ENCODE measurements at places on chromosomes 11 and 22.

GRCh38 chr11:132490978-132491377, 1041.3 kb downstream of the OPCML start:
- DNase-seq = no peak

DNA sequence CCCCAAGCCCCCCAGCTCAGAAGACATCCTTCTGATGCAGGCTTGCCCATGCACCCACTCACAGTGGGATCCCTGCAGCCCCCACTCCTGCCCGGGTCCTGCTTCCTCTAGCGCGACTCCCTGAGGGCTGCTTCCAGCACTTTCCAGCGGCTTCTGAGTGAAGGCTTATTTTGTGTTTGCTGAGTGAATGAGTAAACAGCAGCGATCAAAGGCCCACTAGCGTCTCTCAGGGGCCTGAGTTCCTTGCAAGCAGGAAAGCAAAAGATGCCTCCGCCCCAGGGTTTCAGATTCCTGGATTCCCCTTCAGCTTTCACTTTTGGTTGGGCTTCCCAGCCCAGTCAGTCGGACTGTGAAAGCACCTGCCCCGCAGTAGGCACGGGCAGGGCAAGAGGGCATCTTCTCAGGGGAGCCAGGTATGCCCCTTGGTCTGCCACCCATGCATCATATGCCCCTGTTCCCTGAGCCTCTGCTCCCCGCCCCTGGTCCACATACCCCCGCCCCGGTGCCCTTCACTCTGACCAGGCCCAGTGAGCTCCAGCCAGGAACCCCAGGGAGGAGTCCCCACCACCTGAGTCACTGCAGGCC, 9.2 kb downstream of the FADD start:
- no peak for DNase-seq

DNA sequence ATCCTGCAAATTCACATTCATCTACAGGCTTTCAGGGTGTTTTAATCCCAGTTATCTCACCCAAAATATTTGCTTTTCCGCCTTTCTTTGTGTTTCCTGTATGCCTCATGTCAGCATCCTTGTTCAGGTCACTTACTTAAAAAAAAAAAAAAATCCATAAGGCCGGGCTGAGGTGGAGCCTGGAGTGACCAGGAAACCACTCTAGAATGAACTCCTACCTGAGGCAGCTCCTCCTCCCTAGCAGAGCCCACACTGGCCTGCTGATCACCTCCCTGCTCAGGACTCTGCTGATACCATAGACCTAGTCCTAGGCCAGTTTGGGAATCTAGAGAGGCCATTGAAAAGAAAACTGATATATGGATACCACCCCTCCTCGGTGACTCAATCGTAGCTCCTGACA, 8.7 kb upstream of the DGAT2 start:
- DNase-seq = no peak

- no peak for DNase-seq
Observed at GRCh38 chr22:50360578-50360977, 17.5 kb downstream of the PPP6R2 start.

DNA sequence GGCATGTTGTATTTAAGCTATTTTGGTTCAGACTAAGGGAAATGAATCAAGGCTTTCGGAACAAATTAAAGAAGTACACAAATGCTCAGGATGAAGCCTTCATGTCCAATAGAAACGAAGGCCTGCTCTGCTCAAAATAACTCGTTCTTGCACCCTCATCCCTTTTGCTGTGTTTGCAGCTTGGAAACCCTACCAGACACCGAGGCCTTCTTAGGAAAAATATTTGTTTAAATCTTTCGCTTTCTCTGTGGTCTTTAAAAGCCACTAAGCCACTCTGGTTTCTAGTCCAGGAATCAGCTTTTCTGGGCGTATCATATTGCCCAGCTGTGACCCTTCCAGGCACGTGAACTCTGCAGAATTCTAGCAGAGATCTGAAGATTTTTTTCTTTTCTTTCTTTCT, 60.9 kb upstream of the HSPA8 start:
- no peak for DNase-seq

DNA sequence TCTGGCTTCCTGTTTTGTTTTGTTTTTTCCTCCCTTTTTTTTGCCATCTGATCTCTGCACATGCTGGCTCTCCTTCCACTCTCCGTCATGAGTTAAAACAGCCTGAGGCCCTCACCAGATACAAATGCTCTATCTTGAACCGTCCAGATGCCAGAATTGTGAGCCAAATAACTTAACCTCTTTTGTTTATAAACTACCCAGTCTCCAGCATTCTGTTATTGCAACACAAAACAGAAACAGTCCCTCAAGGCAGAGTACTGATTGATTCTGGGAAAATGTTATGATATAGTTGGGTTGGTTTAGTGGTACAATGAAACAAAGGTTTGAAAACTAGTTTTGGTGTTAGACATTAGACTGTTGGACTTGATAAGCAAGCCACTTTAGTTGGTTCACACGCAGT, 1390.0 kb upstream of the RAG2 start:
- DNase-seq = peak; percentile 6

DNA sequence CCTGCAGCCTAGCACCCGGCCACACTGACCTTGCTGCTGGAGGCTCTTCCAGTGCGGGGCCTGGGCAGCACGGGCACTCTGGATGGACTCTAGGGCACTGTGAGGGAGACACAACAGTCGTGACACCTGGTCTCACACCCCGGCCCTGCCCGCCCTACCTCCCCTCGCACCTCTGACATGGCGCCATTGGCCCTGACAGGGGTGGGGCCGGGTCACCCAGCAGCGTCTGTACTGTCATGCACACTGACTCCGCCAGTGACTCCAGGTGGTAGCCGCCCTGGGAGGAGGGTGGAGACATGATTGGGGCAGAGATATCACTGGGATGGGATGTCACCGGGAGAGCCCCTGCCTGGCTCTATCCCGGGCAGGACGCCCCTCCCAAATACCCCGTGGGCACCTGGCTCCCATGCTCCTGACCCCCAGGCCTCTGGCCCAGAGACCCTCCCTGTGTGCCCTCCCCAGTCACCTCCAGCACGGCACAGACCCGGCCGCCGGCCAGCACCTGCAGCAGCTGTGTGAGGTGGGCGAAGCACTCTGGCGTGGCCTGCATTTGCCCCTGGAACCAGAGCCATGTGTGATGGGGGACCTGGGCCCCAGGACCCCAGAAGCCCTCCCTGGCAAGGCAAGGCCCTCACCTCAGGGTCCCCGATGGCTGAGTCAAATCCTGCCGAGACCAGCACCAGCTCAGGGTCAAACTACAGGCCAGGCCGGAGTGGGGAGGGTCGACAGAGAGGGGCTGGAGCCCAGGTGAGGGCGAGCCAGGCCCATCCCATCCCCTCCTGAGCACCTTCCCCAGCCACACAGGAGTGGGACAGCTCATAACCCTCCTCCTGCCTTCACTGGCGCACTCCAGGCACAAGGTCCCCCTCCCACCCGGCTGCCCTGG, 2.6 kb downstream of the HDAC10 start:
- no peak for DNase-seq

DNA sequence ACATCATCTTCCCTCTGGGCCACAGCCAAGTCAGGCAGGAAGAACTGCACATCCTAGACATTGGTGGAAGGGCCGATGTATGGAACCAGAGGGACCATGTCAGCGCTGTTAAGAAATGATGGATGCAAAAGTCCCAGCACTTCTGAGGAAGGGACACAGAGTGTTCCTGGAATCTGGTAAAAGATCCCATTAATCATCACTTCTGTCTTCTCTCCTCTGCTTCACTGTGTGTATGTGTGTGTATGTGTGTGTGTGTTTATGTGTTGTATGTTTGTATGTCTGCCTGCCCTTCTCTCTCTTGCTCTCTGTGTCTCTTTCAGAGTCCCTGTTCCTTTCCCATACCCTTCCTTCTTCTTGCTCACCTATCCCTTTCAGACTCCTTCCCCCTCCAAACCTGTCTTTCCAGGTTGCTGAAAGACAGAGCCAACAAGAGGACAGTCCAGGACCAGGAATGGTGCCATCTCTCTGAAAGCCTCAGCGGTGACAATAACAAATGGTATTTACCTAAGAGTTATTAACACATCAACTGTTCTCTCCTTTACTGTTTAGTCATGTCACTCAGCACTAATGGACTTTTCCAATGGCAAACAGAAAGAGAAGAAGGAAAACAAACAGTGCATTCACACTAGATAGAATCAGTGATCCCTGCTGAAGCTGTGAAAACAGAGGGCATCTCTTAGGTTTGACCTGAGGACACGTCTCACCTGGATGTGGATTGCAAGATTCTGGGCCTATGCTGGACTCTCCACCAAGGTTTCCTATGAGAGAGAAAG, 47.1 kb downstream of the EHF start:
- DNase-seq = no peak

- no peak for DNase-seq
Observed at GRCh38 chr11:6357222-6357621, 33.1 kb upstream of the SMPD1 start.

DNA sequence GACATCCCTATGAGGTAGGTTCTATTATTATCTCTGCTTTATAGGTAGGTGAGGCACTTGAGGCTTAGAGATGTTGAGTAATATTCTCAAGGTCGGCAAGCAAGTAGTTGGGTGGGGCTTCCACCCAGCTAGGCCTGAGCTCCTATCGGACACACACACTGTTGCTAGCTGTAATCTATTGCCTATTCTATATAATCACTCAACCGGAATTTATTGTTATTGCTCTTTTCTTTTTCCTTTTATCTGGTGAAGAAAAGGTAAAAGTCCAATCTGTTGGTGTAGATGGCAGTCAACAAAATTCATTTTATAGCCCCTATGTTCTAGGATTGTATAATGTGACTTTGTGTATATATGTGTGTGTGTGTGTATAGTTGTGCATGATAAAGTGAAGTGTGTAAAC, 3.4 kb downstream of the OR9Q2 start:
- DNase-seq = no peak

- DNase-seq = no peak
Observed at GRCh38 chr11:83220260-83220659, 26.7 kb downstream of the ANKRD42 start.

DNA sequence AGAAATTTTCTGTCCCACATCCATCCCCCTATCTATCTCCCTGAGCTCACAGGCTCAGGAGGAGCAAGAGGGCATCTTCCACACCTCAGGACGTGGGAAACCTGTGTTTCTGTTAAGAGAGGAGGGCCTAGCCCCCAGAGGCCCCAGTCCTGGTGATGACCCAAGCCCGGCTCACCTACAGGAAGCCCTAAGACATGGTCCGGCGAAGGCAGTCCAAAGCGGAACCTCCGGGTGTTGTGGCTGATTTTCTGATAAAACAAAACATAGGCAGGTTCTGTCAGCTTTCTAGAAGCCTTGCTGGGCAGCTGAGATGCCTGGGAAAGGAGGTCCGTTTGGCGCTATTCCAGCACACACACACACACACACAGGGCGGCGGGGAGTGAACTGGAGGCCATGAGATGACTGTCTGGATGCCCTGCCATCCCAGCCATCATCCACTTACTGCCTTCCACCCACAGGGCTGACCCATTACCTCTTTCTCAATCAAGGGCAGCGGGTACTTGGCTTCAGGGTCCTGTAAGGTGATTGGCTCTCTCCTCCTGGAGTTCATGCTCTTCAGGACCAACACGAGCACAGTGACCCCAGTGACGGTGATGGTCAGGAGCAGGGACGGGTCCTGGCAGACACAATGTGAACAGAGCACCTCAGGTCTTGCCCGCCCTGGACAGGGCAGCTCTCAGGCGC, 882 bp downstream of the CYB5R2 start:
- no peak for DNase-seq

GRCh38 chr22:50474710-50475651, at the start of gene SBF1:
TSS of gene SBF1 (minus strand) at chr22:50475035. CDS start at chr22:50474840, 195 bp downstream.
- peak; percentile 51 for DNase-seq

GRCh38 chr11:70348608-70349007, 49.7 kb upstream of the CTTN start:
- DNase-seq = no peak

DNA sequence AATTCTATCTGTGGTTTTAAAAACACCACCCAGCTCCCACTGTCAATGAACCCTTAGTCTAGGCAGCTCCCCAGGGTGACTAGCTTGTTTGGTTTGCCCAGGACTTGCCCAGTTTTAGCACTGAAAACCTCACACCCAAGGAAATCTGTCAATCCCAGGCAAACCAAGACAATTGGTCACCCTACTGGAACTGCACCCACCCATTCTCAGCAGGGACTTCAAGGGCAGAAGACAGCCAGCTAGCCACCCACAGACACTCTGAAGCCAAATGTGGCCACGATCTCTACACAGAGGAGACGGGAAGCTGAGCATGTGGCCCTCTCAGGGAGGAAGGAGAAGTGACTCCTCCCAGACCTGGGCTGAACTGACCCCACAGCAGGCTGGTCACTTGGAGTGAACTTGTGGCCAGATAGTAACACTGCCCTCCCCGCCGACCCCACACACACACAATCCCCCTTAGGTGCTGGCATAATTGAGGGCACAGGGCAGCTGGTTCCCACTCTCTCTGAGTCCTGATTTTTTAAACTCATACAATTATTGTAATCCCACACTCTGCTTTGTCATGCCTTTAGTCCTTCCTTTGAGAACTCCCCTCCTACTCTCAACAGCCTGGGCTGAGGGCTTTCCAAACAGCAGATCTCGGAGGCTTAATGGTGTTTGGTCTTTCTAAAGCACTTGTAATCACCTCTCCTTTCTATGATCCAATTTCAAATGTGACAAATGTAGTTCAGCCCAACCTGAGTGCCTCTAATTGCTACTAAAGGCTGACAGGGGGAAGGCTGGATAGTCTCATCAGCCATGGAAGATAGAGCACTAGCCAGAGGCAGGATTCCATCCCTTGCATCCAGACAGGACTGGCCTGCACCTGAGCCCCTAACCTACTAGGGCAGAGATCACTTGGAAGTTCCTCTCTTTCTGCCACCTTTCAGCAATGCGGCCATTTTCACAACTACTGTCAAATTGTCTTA, 74.7 kb upstream of the DRD2 start:
- no peak for DNase-seq

- DNase-seq = no peak
Observed at GRCh38 chr22:43106302-43106701, 4.2 kb upstream of the BIK start.

- DNase-seq = no peak
Observed at GRCh38 chr11:57133366-57134038, 48.3 kb upstream of the LRRC55 start.

DNA sequence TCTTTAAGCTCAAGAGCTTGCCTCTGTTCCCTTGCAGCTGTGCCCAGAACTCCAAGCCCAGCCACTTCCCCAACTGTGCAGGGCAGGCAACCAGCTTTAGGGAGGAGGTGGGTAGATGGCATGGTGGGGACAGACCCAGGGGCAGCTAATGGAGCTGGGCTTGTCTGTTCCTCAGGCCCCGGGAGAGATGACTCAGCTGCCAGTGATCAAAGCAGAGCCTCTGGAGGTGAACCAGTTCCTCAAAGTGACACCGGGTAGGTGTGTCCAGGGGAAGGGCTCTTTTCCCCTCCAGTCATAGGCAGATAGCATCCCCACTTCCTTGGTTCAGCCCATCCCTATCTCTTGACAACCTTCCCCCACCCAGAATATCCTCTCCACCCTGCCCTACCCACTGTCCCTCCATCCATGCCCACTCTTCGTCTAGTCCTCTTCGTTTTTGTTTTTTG, 32.4 kb downstream of the CREB3L1 start:
- no peak for DNase-seq

GRCh38 chr22:22959147-22959827, 71.7 kb downstream of the IGLL5 start:
- DNase-seq = peak; percentile 57

Measured in SW 1271 (cell line).